Activated T-helper 2 cell treated with anti-CD3 and anti-CD28 coated beads, Interferon-gamma antibody, Interleukin-2, Interleukin-4, amounts not matched to agents 10 μg/mL and 5 μg/mL and 100 μg/mL, durations not matched to agents 14 hours and 24 hours and 36 hours (primary cell): ENCODE measurements at places on chromosomes 6 and 20. TPM values are rescaled to one million over a fixed set of nuclear protein-coding genes. Genes with fewer than 3 reads are reported as not detected.

- peaks cover 21% of the 10 kb centered on the region for H3K27me3 ChIP-seq
- peaks cover 13% of the 10 kb centered on the region for H3K4me1 ChIP-seq
- no peaks in the 10 kb centered on the region for H3K36me3 ChIP-seq
- no peak overlapping the region for H3K27ac ChIP-seq
- H3K4me3 ChIP-seq, result no peak overlapping the region
- DNase-seq, result no peak
Observed at GRCh38 chr6:3323696-3324261, 65.0 kb downstream of the PSMG4 start.

DNA sequence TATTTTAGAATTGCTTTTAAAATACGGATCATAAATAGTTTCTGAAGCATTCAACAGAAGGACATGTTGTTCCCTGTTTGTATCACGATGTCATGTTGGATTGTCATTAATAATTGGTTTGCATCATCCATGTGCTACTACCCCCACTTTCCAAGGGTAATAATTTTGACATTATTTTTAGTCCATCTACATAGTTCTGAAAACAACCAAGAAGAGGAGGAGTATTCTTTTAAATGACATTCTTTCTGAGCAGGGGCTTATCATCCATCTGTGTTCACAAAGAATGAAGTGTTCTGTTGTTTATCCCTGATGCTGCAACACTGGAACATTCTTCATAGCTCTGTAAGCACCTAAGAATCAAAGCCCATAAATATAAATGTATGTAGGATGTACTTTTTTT is 151.0 kb upstream of the CITED2 start:
- no peaks in the 10 kb centered on the region for H3K27me3 ChIP-seq
- no peak overlapping the region for H3K4me3 ChIP-seq
- H3K4me1 ChIP-seq, result peaks cover 18% of the 10 kb centered on the region
- DNase-seq, result no peak

- no peaks in the 10 kb centered on the region for H3K27me3 ChIP-seq
- no peak overlapping the region for H3K4me3 ChIP-seq
- no peak overlapping the region for H3K27ac ChIP-seq
- H3K36me3 ChIP-seq, result no peaks in the 10 kb centered on the region
- DNase-seq, result no peak
- H3K4me1 ChIP-seq, result no peaks in the 10 kb centered on the region
Observed at GRCh38 chr6:145588981-145589380, 146.3 kb downstream of the EPM2A start.

GRCh38 chr6:40569162-40569910 is 17.8 kb downstream of the LRFN2 start:
- no peaks in the 10 kb centered on the region for H3K27me3 ChIP-seq
- H3K27ac ChIP-seq, result no peak overlapping the region
- H3K4me3 ChIP-seq, result no peak overlapping the region
- H3K4me1 ChIP-seq, result no peaks in the 10 kb centered on the region
- DNase-seq, result no peak
- H3K36me3 ChIP-seq, result no peaks in the 10 kb centered on the region

DNA sequence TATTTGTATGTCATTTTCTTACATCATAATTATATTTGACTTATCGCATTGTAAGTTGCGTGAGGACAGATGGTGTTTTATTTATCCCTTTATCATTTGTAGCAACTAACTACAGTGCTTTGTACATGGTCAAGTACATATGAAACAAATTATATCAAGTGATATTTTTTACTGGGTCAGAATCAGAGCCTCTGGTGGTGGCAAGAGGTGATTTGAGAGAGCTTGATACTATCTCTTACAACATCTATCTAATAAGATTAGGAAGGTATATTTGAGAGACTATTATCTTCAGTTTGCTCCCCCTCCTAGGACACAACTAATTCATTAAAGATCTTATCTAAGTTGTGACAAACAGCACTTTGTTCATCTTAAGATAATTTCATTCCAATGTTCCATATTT is 47.7 kb downstream of the BCKDHB start:
- no peak overlapping the region for H3K27ac ChIP-seq
- no peak overlapping the region for H3K4me3 ChIP-seq
- peaks cover 9% of the 10 kb centered on the region for H3K36me3 ChIP-seq

- no peaks in the 10 kb centered on the region for H3K4me1 ChIP-seq
- DNase-seq, result no peak
- H3K4me3 ChIP-seq, result no peak overlapping the region
- no peaks in the 10 kb centered on the region for H3K36me3 ChIP-seq
- H3K27ac ChIP-seq, result no peak overlapping the region
Observed at GRCh38 chr20:19977373-19977770, 39.8 kb upstream of the NAA20 start.

DNA sequence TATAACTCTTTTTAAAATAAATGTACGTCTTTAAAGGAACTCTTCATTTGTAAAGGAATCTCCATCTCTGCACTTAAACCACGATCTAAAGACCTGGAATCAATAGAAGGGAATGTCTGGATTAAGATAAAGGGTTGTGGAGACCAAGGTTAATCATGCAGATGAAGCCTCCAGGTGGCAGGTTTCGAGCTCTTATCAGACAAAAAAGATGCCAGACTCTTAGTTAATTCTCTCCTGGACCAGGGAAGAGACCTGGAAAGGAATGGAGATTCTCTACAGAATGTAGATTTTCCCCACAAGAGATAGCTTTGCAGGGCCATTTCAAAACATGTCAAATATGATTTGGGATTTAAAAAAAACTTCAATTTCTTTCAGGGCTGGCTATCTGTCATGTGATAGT is 71.5 kb upstream of the SSTR4 start:
- H3K4me3 ChIP-seq, result no peak overlapping the region
- no peaks in the 10 kb centered on the region for H3K36me3 ChIP-seq
- H3K27me3 ChIP-seq, result no peaks in the 10 kb centered on the region
- no peak for DNase-seq

DNA sequence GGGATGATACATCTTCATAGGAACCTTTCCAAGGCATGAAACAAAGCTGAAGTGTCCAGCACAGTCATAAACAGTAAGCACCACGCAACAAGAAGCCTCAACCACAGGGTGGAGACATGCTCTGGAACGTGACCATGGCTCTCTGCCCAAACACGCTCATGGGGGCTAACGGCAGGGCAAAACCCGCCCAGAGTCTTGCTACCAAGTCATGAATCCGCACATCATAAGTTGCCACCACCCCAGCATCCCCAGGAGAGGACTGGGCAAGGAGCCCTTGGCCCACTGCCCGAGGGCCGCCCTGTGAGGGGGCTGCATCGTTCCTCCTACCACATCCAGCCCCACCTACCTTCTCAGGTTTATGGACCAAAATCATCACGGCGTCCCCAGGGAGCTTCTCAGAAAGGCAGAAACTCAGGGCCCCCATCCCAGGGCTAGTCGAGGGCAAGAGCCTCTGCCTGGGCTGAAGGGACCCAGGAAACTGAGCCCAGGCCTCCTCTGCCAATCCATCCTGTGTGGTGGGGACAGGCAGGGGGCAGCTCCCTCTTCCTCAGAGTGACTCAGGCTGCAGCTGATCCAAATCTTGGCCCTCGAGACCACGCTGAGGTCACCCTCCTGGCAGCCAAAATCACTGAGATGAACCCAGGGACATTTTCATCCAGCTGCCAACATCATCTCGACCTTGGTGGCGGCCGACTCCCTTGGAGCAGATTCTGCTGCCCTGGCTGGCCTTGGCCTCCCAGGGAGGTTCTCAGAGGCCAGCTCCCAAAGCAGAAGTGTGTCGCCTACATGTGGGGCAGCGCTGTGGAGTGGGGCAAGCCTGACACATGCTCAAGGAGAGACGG is 42.6 kb downstream of the BMP7 start:
- no peak overlapping the region for H3K4me3 ChIP-seq
- H3K27ac ChIP-seq, result no peak overlapping the region
- H3K4me1 ChIP-seq, result no peaks in the 10 kb centered on the region
- DNase-seq, result no peak
- no peaks in the 10 kb centered on the region for H3K27me3 ChIP-seq

GRCh38 chr6:106103728-106104109 is 17.6 kb downstream of the PRDM1 start:
- no peak for DNase-seq
- no peaks in the 10 kb centered on the region for H3K27me3 ChIP-seq
- H3K4me1 ChIP-seq, result peaks cover 70% of the 10 kb centered on the region
- H3K27ac ChIP-seq, result peak overlapping the region; percentile 65
- H3K36me3 ChIP-seq, result peaks cover 99% of the 10 kb centered on the region
- peak overlapping the region; percentile 95 for H3K4me3 ChIP-seq

GRCh38 chr20:56766528-56766927 is 137.4 kb downstream of the TFAP2C start:
- no peaks in the 10 kb centered on the region for H3K36me3 ChIP-seq
- DNase-seq, result no peak
- H3K4me1 ChIP-seq, result no peaks in the 10 kb centered on the region
- H3K4me3 ChIP-seq, result no peak overlapping the region
- H3K27me3 ChIP-seq, result no peaks in the 10 kb centered on the region

DNA sequence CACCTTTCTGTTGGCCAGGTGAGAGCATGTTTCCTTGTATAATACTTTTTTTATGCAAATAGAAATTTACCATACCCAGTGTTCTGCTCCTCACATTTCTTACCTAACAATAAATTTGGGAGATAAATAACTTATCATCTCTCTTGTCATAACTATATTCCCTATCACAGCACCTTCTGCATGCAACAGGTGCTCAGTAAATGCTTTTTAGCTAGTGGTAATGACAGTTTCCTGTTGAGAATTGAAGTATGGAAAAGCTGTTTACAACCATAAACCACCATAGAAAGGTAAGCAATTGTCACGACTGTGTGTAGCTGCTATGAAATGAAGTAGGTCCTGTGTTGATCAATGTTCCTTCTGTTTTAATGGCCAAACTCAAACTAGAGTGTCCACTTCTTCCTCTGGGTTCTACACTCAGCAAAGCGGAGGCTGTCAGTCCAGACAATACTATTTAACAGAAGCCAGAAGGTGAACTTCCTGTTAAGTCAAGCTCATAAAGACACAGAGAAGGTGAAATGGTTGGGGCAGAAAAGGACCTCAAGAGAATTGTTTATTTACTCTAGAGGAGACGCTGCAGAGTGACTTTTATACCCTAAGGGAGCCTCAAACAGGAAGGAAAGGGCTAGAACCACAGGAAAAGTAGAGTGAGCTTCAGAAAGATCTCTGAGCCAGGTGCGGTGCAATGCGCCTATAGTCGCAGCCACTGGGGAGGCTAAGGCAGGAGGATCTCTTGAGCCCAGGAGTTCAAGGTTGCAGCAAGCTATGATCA is 84.0 kb upstream of the SLC22A16 start:
- no peak for DNase-seq
- H3K4me1 ChIP-seq, result peaks cover 19% of the 10 kb centered on the region
- no peaks in the 10 kb centered on the region for H3K27me3 ChIP-seq

DNA sequence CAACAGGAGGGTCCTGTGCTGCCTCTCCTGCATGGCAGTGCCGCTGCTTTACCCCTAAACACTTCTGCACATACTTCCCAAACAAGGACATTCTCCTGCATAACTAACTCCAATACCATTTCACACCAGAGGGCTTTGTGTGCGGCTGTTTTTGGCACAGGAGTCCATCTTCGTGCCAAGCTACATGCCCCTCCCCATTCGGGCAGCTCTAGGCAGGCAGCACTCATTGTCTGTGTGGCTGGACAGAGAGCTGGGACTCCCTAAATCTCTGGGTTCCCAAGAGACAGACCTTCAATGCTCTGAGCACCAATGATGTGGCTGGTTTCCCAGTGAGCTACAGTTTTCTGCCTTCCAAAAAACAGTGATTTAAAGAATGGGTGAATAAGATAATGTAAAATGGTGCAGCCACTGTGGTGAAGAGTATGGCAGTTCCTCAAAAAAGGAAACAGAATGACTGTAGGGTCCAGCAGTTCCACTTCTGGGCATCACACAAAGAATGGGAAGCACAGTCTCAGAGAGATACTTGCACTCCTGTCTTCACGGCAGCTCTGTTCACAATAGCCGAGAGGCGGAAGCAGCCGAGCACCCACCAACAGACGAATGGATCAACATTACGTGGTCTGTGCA is 80.3 kb upstream of the DUSP22 start:
- peaks cover 6% of the 10 kb centered on the region for H3K36me3 ChIP-seq
- no peak overlapping the region for H3K27ac ChIP-seq
- H3K4me1 ChIP-seq, result peaks cover 53% of the 10 kb centered on the region
- DNase-seq, result no peak

DNA sequence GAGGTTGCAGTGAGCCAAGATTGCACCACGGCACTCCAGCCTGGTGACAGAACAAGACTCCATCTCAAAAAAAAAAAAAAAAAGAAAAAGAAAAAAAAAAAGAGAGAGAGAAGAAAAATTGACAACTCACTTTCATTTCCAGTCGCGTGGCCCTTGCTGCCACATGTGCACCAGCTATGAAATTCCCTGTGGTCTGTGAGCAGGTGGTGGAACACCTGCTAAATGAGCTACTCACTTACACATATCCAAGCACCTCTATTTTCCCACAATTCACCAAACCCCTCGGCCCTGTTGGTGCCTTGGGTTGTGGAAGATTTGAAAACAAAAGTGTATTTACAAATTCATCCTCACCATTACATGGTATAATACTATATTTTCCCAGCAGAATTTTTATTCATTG is 105.2 kb upstream of the ASF1A start:
- DNase-seq, result no peak
- peaks cover 5% of the 10 kb centered on the region for H3K36me3 ChIP-seq
- H3K27me3 ChIP-seq, result no peaks in the 10 kb centered on the region

The NCOA7 gene
- total RNA-seq, result 40.5 and 43.4 TPM in 2 replicates

The OLIG3 gene
- not detected in 2 replicates for total RNA-seq

The HLA-DRB1 gene
- total RNA-seq, result 22.9 and 27.2 TPM in 2 replicates

The CLVS2 gene
- total RNA-seq, result not detected in 2 replicates

The PPP1R16B gene
- 109 and 111 TPM in 2 replicates for total RNA-seq

The GSTA1 gene
- not detected in 2 replicates for total RNA-seq

The HELZ2 gene
- total RNA-seq, result 10.3 and 11.5 TPM in 2 replicates

The KCNB1 gene
- total RNA-seq, result 0.05 TPM in 1 of 2 replicates, not detected in the other

The HSD17B8 gene
- total RNA-seq, result 14.7 and 18.2 TPM in 2 replicates

The RBM24 gene
- not detected in 2 replicates for total RNA-seq
